Stimulated activated CD8-positive, alpha-beta memory T cell treated with anti-CD3 and anti-CD28 coated beads, Interleukin-15, amount 100 ng/mL, for 48 hours (primary cell): ENCODE measurements at places on chromosomes 11 and 22.

DNA sequence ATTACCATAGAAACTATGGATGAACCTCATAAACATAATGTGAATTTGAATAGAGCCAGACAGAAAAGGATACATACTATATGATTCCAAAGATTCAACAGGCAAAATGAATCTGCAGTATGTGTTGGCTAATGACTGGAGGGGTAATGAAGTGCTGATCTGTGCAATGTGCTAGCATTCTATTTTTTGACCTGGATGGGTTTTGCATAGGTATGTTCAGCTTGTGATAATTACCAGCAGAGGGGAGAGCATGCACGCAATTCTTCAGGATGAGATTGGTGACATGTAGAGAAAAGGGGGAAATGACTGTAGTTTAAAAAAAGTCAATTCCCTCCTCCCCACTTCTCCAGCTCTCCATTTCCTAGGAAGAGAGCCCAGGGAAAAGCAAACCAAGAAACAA, 618 bp upstream of the CCDC81 start:
- DNase-seq, result no peak

- no peak for DNase-seq
Observed at GRCh38 chr11:95100191-95100648, 10.6 kb downstream of the ENDOD1 start.

GRCh38 chr11:113110046-113110445, 148.8 kb downstream of the NCAM1 start:
- DNase-seq, result no peak

- no peak for DNase-seq
Observed at GRCh38 chr11:125464270-125464662, 31.8 kb downstream of the FEZ1 start.

DNA sequence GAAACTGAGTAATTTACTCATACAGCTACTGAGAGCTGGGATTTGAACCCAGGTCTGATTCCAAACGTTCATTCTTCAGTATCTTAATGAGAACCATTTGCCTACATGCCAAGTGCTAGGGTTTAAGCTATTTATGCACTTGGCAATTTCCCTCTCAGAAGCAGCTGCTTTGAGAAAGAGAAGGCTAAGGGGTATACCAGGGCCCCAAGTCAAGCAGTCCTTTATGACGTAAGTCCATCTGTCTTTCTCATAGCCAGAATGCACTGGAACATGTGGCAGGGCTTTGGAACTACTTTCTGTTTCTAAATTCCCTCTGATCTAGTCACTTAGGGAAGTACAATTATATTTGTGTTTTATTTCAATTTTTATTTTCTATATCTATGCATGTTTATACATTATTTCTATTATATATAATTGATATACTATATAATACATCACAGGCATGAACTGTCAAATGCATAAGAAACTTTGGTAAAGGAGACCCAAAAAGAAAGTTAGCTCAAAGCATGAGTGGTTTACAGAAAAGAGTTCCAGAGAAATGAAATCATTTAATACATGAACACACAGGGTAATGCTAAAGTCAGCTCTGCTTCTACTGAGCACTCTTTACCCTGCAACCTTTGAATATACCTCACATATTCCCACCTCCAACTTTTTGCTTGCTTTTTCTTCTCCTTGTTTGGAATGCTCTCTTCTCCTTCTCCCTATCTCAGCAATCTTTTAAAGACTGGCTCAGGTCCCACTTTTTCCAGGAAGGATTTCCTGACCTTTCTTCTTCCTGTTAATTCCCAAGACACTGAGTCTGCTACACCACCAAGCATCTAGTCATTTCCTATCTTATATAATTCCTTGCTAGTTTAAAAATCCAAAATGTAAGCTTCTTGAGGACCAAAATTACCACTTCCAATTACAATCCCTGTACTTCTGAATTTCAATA, 80.5 kb upstream of the GDPD4 start:
- DNase-seq, result no peak

DNA sequence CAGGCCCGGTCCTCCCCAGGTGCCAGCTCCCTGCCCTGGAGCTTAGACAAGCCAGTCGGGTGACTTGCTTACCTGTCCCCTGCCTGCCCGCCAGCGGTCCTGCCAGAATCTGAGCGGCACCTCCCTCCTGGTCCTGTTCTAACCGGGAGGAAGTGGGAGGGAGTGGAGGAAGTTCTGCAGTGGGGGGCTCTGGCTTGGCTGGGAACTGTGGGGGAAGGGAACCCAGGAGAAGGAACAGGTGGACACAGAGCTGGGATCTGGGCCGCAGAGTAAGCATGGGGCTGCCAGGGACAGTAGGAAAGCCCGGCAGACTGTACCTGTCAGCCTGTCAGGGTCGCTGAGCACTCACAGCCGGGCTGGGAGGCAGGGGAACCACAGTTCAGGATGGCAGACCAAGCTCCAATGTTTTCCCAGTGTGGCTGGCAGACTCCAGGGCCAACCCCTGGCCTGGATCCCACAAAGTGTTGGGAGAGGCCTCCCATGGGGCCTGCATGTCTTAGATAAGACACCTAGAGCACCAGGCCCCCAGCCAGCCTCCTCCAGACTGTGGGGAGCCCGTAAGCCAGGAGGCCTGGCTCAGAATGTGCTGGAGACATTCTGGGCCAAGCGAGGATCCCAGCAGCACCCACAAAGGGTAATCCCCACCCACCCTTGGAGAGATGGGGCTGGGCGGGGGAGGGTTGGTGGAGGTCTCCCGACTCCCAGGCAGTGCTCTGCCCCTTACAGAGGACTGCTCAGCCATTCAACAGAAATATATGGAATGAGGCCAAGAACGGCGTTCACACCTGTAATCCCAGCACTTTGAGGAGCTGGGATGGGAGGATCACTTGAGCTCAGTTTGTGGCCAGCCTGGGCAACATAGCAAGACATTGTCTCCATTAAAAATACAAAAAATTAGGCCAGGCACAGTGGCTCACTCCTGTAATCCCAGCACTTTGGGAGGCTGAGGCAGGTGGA, 2.3 kb downstream of the CYB5R3 start:
- DNase-seq, result no peak

GRCh38 chr11:1157645-1158591, at the start of gene MUC5AC:
Gene MUC5AC, plus strand, starts transcription at chr11:1157953. Its CDS starts 47 bp downstream, at chr11:1158000.
- no peak for DNase-seq

GRCh38 chr11:70702040-70702648, 303.8 kb downstream of the CTTN start:
- no peak for DNase-seq

DNA sequence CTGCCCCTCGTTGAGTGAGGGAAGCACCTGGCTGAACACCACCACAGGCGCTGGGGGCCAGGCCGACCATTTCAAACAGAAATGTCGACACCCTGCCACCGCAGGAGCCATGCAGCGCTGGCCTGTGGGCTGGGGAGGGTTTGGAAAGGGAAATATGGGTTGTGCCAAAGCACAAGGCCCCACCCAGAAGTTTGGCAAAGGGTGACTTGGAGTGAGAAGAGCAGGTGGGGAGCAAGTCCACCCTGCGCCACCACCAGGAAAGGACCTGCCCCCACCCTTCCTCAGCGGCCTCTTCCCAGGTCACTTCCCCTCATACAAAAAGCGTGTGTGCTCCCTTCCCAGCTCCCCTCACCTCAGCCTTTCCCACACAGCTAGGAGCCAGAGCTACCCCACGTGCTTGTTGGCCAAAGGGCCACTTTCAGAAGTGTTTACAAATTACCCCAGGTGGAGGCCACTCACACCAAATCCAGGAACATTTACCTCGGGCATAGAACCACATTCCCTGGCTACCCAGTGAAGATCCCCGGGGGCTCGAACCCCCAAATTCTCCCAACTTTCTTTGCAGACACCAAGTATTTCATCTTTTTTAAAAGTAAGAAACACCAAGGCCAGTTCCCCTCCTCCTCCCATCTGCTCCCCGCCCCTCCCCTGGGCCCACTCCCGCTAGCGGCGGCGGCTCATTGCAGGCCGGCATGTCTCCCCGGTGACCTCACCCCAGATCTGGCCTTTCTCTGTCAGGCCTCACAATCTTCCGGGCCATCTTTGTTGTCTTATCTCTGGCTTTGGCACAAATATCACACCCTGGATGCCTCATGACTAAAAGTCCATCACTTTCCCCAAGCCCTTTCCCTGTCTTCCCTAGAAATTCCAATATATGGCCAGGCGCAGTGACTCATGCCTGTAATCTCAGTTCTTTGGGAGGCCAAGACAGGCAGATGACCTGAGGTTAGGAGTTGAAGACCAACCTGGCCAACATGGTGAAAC, 20.5 kb upstream of the SCGB1A1 start:
- no peak for DNase-seq

DNA sequence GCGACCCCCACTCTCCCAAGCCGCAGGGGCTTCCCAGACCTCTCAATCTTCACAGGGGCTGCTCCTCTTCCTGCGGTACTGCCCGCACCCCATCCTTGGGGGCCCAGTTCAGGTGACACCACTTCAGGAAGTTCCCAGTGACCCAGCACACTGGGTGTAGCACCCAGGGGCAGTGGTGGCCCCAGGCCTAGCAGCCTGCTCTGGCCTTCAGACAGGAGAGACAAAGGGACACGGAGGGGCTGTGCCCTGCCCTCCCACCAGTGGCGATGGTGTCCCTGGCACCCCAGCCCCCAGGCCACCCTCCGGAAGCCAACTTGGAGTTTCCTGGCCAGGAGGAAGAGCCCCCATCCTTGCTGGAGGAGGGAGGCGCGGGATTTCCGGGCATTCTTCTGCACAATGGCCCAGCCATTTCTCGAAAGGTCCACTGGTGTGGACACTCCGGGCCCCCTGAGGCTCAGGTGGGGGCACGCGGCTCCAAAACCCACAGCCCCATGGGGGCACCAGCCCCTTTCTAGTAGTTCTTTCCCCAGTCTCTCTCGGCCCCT, 978 bp upstream of the CLDN5 start:
- DNase-seq, result no peak

- no peak for DNase-seq
Observed at GRCh38 chr11:131888230-131888855, 517.9 kb downstream of the NTM start.

DNA sequence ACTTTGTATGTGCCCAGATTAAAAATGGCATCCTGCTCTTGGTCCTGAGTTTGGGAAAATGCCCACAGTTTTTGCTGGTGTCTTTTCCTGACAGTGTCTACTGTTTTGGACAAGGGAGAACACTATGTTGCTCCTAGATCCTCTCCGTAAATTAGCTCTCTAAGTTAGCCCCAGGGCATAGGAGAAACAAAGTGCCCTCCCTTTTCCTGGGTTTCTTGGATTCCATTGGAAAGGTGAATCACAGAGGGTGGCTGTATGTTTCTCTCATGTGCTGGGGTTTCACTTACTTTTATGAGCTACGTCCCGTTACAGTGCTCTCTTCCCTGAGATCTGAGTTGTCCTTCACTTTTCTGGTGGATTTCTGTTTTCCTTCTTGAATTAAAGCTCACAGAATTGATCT, 782.8 kb downstream of the CNTN5 start:
- no peak for DNase-seq

DNA sequence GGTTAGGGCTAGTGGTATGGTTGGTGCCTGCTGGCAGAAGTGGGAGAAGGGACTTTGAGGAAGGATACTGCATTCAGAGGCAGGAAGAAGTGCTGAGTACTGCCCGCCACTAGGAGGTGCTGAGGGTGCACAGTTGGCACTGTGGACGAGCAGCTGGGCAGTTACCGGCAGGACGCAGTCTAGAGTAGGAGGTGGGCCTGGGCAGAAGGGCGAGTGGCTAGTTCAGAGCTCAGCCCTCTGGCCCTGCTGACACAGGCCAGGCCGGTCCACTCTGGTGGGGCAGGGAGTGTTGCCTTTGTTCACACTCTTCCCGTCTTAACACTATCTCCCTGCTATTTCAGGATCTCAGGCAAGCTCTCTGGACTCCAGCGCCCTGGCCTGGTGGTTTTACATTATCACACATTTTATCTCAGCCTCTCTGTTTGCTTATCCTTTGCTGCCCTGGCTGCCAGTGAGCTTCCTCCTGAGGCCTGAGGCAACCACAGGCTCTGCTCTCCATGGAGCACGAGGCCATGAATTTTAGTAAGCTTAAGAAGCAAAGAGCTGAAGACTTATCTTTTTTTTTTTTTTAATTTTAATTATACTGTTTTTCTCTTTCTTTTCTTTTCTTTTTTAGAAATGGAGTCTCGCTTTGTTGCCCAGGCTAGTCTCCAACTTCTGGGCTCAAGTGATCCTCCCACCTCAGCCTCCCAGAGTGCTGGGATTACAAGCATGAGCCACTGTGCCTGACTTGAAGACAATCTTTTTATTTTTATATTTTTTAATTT, 26.9 kb downstream of the SNAP29 start:
- peak; percentile 30 for DNase-seq

DNA sequence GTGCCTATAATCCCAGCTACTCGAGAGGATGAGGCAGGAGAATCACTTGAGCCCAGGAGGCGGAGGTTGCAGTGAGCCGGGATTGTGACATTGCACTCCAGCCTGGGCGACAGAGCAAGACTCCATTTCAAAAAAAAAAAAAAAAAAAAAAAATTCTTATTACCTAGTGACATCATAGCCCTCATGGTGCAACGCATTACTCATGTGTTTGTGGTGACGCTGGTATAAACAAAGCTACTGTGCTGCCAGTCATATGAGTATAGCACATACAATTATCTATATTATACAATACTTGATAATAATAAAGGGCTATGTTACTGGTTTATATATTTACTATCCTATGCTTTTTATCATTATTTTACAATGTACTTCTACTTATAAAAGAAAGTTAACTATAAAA, 41.2 kb downstream of the OR2AT4 start:
- DNase-seq, result no peak

DNA sequence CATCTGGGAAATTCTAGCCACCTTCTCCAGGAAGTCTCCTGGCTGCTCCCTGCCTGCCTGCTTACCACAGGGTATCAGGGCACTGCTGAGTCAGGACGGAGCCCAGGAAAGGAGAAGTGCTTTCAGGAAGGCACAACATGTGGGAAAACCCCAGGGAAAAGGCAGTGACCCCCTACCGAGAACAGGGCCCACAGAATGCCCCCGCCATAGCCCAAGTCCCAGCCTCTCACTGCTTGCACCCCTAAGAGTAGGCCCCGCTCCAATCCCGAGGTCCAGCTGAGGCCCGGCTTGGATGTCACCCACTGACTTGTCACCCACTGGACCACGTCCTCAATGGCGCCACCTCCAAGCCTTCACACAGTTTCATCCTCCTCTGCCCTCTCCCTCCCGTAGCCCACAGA, 34.1 kb downstream of the ARAP1 start:
- DNase-seq, result no peak

DNA sequence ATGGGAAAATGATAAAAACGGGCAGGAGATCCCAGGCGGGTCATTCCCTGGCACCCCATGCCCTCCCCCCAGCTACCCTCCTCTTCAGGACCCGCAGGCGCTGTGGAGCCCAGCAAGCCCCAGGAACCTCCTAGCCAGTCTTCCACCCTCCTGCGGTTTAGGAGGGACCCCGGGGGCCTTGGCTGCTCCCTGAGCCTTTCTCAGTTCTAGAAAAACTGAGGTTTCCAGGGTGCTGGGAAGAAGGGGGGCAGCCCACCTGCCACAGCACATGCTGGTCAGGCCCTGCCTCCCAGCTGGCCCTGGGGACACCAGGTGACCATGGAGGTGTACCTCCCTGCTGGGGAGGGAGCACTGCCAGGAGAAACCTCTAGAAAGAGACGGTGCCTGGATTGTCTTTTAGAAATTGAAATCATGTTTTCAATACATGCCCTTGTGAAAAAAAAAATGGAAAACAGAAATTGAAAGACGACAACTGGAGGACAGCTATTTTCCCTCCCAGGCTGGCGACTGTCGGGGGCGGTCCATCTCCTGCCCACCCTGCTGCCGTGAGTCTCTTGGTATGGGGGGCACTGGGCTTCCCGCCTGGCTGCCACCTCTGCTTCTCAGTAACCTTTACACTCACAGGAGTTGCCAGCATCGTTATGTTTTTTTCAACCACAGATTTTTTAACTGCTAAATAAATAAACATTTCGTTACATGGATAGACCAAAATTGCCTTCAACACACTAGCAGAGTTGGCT, 398.5 kb downstream of the TBC1D22A start:
- DNase-seq, result no peak

GRCh38 chr11:103661185-103661584, 375.3 kb upstream of the DDI1 start:
- no peak for DNase-seq

- DNase-seq, result peak; percentile 34
Observed at GRCh38 chr22:46262449-46263215, 511 bp downstream of the PKDREJ start.
